ENCODE measurements at places on chromosomes 16 and 17.

- no peak for DNase-seq
These were observed 20.9 kb downstream of the ENGASE start for GRCh38 chr17:79095345-79096055.

GRCh38 chr17:8002721-8003593 lies 542 bp downstream of the GUCY2D start:
- DNase-seq = no peak

GRCh38 chr16:57701759-57702371 lies 7.3 kb downstream of the DRC7 start:
- DNase-seq = no peak

- DNase-seq = no peak
These were observed 358.1 kb downstream of the KCNJ2 start for GRCh38 chr17:70527364-70527888.

- DNase-seq = peak; percentile 77
These were observed 410.6 kb downstream of the ZFHX3 start for GRCh38 chr16:72637306-72637705.

- DNase-seq = no peak
These were observed 4.1 kb downstream of the HS3ST6 start for GRCh38 chr16:1914084-1914608.

DNA sequence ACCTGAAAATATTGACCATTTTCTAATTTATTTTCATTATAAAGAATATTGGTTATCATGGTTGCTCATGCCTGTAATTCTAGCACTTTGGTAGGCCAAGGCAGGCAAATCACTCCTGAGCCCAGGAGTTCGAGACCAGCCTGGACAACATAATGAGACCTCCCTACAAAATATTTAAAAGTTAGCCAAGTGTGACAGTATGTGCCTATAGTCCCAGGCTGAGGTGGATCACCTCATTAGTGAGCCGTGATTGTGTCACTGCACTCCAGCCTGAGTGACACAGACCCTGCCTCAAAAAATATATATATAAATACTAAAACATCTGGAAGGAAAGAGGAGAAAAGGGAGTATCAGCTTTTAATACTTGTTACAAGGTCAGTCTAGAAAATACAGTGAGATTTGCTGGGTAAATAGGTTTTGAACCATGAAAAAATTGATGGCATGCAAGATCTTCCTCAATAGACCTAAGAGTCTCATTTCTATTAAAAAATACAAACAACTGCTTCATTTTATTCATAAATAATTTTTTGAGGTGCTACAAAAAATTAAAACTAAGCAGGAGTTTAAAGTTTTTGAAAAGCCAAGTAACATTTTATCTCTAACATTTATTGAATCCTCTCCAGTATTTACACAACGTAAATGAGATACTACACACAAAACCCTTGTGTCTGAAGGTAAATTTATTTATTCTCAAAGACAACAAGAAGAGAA lies 47.7 kb downstream of the TUBD1 start:
- DNase-seq = peak; percentile 70

DNA sequence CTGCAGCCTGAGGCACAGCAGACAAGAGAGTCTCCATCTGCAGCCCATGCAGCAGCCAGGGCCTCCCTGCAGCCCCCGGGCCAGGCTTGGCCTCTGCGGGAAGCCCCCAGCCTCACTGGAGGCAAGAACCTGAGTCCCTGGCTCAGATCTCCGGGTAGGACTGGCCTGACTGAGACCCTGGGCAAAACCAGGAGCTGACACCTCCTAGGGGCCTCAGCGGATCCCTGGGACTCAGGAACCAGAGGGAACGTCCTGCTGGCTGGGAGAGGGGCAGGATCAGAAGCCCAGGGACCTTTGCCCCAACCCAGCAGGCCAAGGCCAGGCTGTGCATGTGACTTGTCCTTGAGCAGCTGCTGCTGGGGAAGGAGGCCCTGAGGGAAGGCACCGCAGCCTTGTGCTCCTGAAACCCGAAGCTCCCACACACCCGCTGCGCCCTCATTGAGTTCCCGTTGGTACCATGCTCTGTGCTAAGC lies 1.7 kb upstream of the PRSS21 start:
- DNase-seq = no peak

- peak; percentile 38 for DNase-seq
These were observed 412 bp upstream of the ADGRG3 start for GRCh38 chr16:57667526-57668262.

GRCh38 chr17:76432712-76433336 lies 20.1 kb downstream of the UBE2O start:
- DNase-seq = peak; percentile 49

DNA sequence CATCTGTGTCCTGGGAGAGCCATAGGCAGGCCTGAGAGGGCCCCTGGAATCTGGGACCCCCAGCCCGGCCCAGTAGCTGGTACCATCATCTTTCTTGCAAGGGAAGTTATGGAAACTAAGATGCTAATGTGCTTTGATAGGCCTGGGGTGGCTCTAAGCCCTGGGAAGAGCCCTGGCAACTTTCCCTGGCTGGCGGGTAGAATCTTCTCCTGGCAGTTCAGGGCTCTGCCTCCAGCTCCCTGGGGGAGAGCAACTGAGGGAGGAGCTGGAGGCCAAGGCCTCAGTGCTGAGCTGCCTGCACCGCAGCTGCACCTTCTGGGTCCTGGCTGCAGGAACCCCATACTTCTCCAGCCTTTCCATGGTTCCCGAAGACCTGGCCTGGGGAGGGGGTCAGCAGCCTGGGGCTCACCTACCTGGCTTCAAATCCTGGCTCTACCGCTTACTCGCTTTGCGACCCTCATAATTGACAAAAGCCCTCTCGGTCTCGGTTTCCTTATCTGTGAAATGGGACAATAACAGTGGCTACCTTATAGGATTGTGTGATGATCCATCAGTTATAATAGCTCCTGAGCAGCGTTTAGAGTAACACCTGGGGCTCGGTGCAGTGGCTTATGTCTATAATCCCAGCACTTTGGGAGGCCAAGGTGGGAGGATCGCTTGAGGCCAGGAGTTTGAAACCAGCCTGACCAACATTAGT lies 333.7 kb downstream of the SEC14L1 start:
- peak; percentile 41 for DNase-seq

GRCh38 chr16:75575958-75576357 lies 9.8 kb downstream of the GABARAPL2 start:
- no peak for DNase-seq

DNA sequence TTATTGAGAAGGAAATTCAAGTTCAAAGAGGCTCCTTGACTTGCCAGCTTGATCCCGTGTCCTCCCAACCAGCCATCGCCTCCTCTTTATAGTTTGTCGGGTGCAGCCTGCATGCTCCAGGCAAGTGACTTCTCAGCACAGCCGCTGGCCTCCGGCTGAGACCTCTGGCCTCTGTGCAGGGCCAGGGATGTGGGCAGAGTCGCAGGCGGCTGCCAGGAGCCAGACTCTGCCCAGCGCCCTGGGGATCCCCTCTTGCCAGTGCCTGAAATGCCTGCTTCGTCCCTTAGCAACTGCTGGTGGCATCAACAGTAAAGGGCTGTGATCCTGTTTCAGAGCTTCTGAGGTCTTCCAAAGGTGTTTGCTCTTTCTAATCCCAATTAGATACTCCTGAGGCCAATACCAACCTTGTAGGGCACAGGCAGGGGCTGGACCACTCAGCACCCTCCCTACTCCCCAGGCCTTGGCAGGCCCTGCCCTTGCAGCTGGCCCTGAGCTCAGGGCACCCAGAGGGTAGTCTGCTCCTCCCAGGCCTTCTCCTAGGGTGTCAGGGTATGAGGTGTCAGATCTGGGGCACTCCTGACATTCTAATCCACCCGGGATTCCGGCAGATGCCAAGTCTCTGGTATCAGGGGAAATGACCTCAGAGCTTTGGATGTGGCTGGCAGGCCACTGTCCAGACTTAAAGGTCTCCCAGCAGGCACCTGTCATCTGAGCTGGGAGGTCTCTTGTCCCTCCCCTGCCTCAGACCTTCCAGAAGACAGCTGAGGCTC lies 68.0 kb upstream of the SIAH1 start:
- no peak for DNase-seq

GRCh38 chr16:642189-643049 lies 791 bp downstream of the MCRIP2 start:
- no peak for DNase-seq

- no peak for DNase-seq
These were observed 63.5 kb upstream of the C17orf78 start for GRCh38 chr17:37312137-37312923.

DNA sequence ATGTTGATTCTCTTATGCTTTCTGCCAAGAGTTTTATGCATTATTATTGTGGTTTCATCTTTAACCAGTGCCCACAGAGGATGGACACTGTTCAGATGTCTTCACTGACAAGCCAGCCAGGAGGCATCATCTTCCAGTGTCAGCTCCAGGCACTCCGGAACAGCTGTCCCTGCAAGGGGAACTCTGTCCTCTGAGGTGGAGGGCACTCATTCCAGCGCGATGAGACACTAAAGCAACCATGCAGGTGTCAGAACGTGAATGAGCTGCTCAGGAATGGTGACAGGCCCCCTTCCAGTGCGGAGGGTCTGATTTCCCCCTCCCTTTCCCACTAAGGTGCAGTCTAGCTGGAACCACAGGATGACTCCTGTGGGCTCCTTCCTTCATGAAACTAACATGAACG lies 117.5 kb downstream of the NOG start:
- DNase-seq = no peak

DNA sequence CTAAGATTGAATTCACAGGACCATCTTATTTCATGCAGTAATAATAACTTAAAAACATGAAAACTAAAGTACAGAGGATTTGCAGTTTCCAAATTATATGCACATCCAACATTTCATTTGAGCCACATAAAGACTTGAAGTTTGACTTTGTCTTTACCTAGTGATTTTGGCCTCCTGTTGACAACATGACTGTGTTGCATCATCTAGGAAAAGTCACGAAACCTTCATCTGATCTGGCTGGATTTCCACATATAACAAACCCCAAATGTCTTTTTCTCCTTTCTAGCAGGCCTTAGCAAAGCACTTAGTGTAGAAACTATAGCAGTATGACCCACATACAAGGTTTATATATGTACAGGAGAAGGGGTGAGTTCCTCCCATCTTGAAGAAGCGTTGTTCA lies 406.5 kb upstream of the CDH5 start:
- DNase-seq = no peak

GRCh38 chr16:83666449-83666848 lies 141.3 kb upstream of the HSBP1 start:
- DNase-seq = no peak

DNA sequence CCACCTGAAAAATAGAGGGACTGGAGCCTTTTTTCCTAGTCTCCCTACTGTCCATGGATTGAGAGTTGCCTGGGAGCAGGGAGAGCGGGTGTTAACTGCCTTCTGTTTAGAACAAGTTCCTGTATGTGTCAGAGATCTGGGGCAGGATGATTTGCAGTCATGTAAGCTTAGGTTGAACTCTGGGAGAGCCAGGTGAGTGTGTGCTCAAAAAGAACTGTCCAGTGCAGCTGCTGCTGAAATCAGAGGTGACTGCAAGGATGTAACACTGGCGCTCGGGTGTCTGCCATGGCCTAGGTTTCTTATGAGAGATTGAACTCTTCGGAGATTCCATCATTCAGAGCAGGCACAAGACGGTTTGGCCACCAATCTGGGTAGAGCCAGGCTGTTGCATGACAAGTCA lies 432.5 kb downstream of the CDH13 start:
- peak; percentile 11 for DNase-seq

DNA sequence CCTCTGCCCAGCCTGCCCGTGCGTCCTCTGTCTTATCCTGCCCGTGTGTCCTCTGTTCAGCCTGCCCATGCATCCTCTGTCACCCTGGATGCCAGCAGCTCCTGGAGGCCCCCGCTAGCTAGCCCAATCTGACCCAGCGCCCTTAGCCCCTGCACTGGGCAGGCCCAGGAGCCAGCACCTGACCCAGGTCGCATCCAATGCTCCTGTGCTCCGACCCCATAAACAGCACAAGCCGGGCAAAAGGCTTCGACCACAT lies 13.1 kb downstream of the CDH15 start:
- no peak for DNase-seq

GRCh38 chr17:77227461-77228240 lies 86.9 kb downstream of the SEC14L1 start:
- DNase-seq = no peak

DNA sequence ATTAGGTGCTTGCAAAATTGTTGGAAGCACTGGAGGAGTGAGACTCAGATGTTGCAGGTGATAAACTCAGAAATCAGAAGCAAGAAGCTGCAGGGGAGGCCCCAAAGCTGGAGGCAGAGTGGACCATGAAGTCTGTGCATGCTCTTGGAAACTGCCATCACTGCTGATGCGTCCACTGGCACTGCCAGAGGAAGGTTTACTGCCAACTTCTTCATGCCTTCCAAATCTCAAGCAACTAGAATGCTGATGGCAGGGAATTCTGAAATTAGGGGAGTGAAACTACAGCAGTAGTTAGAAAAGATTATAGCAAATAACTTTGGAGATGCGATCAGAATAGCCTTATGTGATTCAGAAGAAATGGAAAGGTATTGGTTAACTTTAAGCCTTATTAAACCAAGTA lies 277.1 kb upstream of the SDK2 start:
- no peak for DNase-seq

- no peak for DNase-seq
These were observed 249.6 kb downstream of the NTN1 start for GRCh38 chr17:9270921-9271320.

- DNase-seq = no peak
These were observed 1237.1 kb upstream of the GOT2 start for GRCh38 chr16:59971264-59971663.

DNA sequence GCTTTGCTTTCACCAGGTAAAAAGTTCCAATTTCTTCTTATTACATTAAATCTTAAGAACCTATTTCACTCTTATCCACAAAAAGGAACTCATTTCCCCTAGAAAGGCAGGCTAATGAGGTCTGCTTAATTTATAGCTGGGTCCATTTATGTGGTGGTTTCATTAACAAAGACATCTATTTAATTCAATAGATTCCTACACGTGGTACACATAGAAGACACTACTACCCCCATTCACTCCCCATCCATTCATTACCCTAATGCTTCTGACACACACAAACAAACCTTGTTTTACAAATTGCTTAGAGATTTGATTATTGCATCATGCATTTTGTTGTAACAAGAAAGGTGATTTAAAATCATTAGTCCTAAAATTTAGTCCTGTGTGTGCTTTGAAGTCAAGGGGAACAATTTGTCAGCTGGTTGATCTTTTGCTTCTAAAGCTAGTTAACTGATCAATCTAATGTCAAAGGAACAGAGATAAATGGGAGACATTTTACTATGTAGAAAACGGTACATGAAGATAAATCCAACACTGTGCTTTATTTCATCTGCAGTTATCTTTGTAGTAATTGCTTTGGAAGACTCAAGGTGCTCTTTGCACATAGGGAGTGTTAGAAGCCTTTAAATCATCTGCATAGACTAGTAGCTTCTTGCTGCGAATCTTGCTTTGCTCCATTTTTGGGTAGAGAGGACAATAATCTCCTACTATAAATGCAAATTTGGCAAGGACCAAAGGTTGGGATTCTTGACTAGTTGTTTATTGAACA lies 379.2 kb downstream of the CDH11 start:
- no peak for DNase-seq

- no peak for DNase-seq
These were observed 65.8 kb downstream of the DHRS7C start for GRCh38 chr17:9725575-9725974.

DNA sequence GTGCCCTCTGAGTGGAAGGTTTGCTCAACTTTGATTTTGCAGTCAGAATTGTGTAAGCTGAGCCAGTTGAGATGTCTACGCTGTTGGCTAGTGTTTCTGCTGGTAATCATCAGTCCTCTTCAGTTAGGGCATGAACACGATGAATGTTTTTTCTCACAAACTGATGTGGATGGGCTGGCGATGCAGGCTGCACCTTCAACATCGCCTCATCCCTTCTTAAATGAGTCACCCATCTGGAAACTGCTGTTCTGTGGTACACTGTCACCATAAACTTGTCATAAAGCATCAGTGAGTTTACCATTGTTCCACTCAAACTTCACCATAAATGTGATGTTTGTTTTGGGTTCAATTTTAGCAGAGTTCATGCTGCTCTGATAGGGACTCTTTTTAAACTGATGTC lies 8.4 kb downstream of the C16orf95 start:
- DNase-seq = no peak

Data from IMR-90 (cell line).